ENCODE measurements at places on chromosomes 2 and 18.

DNA sequence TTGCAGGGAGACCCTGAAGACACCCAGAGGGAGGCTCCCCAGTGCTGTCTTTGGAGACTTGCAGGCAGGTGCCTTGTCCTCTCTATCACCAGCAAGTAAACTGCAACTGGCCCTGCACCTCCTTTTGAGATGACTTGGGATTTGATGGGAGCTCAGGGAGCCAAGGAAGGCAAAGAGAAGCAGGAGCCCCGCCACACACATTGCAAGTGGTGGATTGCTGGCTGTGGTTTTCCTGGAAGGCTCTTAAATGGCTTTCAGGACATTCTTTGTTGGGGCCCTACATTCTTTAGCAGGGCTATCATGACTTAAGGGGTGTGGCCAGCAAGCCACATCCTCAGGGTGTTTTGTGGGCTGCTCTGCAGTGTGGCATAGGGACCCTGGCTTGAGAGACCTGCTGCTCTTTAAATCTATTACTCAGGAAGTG is 39.9 kb upstream of the CDC42EP3 start:
- no peak for DNase-seq

- no peak for DNase-seq
Measured at GRCh38 chr2:102282678-102283091, 28.7 kb upstream of the IL1RL1 start.

- no peak for DNase-seq
Measured at GRCh38 chr18:59001721-59002120, 137.0 kb downstream of the ZNF532 start.

DNA sequence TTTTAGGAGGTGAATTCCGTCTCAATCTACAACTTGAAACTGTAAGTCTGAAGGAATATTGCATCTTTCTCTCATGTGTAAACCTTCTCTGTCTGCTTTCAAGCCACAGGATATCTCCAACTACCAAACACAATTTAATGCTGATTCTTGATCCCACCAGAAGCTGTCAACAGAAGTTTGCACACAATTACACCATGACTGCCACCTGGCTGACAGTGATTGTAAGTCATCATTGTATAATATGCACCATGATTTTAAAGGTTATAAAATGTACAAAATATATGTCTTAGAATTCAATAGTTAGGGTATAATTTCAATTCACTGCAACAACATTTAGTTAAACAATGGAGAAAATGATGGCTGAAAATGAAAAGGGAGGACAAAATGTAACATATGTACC is 18.4 kb downstream of the PREPL start:
- DNase-seq: no peak

DNA sequence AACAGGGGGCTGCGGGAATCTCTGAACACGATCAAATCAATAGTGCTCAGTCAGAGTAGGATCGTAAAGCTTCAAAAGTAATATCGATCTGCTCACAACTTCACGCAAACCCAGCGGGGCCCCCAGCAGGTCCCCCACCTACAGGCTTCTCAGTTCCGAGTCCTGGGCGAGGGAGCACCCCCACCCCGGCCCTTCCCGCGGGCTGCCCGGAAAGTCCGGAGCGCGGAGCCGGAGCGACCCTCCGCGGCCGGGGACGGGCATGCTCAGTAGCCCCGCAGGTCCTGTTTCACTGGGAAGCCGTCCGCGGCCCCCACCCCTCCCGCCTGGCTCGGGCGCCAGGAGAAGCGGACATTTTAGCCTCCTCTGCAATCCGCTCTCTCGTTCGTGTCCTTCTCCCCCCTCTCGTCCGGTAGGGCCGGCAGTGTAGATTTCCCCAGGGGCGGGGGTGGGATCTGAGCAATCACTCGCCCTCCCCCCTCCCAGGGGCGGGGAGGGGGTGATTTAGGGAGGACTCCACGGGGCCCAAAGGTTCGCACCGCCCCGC is 3.3 kb upstream of the SPRED2 start:
- peak; percentile 55 for DNase-seq

GRCh38 chr2:10059552-10060335 is 16.4 kb downstream of the KLF11 start:
- DNase-seq: no peak

- DNase-seq: peak; percentile 56
Measured at GRCh38 chr2:170812710-170813600, 3.7 kb upstream of the GAD1 start.

DNA sequence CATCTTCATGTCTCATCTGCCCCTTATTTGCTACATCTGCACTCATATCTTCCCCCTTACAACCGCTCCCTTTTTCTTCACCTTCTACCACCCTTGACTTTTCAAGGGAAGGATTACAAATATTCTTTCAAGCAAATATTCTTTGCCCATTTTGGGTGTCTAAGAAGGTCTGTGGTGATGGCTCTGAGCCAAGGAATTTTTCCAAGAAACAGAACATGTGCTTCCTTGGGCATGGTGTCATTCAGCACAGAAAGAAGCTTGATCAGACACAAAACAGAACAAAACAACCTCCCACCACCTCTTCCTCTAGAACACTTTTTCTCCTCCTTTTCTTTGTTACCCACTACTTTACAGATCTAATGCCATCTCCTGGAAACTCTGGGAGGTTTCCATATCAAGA is 313.7 kb downstream of the SATB2 start:
- DNase-seq: no peak

GRCh38 chr2:137154946-137155345 is 389.6 kb downstream of the THSD7B start:
- DNase-seq: no peak

- no peak for DNase-seq
Measured at GRCh38 chr2:239209783-239210182, 191.0 kb downstream of the HDAC4 start.

GRCh38 chr2:203889944-203890343 is 22.4 kb downstream of the CTLA4 start:
- DNase-seq: no peak

- no peak for DNase-seq
Measured at GRCh38 chr2:109325570-109325969, 196.6 kb downstream of the SH3RF3 start.

- no peak for DNase-seq
Measured at GRCh38 chr18:65415098-65415497, 335.7 kb upstream of the CDH7 start.

- DNase-seq: no peak
Measured at GRCh38 chr2:134131681-134132489, 122.0 kb upstream of the MGAT5 start.

GRCh38 chr2:144712550-144712940 is 192.6 kb upstream of the ZEB2 start:
- no peak for DNase-seq

- DNase-seq: no peak
Measured at GRCh38 chr2:197269815-197270214, 40.8 kb downstream of the ANKRD44 start.

DNA sequence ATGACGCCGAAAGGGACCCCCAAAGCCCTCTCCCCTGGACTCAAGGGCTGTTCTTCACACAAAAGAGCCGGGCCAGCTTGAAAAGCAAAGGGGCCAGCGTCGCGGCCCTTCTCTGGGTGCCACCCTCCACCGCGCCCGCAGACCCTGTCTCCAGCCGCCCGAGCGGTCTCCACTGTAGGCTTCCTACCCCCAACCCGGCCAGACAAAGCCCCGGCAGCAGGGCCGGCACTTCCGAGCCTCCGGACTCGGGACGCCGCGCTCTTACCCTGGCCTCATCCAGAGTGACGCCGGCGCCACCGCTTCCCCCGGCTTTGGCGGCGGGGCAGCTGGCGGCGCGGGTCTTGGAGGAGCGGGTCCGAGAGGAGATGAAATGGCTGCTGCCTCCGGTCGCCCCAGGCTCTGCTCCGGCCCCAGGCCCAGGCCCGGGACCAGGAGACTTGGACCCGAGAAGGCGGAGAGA is 603 bp downstream of the ATAD2B start:
- no peak for DNase-seq

DNA sequence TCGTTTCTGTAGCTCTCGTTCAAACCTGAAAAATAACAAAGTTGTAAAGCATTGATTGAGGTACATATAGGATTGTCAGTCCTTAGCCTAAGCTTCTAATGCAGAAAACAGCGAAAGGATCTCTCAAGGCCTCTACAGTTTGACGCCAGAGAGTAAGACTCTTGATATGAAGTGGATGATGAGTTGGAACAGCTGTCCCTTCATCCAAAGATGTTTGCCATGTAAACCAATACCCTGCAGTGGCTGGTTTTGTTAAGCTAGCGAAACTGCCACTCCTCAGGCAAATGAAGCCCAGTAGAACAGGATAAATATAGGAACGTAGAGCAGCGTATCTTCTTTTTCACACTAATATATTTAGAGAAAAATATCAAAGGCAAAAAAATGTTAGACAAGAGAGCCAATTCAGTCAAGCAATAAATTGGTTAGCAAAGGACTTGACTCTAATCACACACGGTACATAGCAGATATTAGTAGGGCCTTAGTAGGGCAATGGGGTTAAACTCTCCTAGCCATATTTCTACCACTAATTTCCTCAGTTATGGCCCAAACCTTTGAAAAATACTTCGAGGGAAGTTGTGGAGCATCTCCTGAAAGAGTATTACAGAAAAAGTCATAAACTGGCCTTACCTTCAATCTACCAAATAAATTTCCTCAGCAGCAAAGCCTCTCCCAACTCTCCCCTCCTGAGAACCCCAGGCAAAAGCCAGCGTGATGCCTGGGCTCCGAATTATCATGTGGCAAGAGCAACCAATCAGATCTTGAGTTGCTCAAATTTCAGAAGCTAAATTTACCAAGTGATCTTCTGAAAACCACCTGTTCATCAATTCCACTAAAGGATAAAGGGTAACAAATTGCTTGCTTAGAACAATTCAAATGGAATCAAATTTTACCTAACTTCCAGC is at the start of gene NEB:
TSS of gene NEB (minus strand) at position 706 of the 902 bp plus-strand sequence. CDS start 1,320 bp downstream, outside the sequence.
- DNase-seq: peak; percentile 87

DNA sequence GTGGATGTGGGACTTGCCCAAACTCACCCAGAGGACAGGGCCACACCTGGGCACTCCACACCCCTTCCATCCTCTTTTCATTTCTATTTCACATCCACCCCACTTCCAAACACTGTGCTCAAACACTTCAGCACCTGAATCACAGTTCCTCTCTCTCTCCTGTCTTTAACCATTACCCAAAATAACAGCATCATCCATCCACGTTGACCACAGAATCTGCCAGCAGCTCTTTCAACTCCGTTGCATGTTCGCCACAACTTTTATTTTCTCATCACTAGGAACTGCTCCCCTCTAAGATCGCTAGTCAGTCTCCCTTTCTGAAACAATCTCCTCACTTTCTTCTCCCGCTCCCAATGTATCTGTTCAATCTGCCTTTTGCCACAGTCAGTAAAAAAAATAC is 121.6 kb upstream of the HNRNPA3 start:
- DNase-seq: no peak

DNA sequence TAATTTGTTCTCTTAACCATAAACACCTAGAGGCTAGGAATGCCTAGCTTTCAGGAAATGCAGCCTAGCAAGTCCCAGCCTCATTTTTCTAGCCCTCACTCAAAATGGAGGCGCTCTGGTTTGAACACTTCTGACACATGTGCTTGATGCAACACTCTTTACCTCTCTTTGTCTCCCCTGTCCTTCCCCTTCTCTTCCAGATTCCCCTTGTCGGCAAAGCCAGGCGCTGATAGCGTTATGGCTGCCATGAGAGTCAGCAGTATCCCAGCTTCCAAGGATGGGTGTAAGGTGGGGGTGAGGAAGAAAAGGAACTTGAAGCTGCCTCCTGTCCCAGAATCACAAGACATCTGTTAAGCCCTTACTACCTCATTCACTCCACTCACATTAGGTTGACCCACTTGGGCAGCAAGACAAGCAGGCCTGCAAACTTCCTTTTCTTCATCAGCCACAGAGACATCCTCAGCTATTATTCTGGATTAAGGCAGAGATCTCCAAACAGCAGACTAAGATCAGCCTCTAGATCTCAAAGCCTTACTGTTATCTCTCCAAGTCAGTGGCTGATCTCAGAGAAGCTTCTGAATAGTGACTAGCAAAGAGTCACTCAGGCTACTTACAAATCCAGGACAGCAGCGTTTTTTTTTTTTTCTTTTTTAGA is 1.9 kb upstream of the ST3GAL5 start:
- no peak for DNase-seq

- no peak for DNase-seq
Measured at GRCh38 chr2:23574919-23575654, 190.1 kb downstream of the KLHL29 start.

- DNase-seq: no peak
Measured at GRCh38 chr2:239391286-239392071, 9.3 kb downstream of the HDAC4 start.

DNA sequence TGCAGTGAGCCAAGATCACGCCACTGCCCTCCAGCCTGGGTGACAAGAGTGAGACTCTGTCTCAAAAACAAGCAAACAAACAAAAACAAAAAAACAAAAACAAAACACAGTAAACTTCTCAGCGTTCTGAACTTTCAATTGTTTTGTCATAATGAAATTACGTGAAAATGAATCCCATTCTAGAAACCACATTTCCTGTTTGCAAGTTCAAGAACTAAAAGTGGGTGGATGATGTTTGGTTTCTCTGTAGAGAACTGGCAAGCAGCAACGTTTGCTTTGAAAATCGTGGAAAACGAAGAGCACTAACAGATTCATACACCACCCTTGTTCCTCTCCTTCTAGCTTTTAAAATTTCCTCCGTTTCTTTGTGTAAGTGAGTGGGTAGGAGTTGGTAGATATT is 226.1 kb upstream of the LYPD1 start:
- no peak for DNase-seq

- DNase-seq: no peak
Measured at GRCh38 chr2:12728221-12728777, 11.6 kb downstream of the TRIB2 start.

DNA sequence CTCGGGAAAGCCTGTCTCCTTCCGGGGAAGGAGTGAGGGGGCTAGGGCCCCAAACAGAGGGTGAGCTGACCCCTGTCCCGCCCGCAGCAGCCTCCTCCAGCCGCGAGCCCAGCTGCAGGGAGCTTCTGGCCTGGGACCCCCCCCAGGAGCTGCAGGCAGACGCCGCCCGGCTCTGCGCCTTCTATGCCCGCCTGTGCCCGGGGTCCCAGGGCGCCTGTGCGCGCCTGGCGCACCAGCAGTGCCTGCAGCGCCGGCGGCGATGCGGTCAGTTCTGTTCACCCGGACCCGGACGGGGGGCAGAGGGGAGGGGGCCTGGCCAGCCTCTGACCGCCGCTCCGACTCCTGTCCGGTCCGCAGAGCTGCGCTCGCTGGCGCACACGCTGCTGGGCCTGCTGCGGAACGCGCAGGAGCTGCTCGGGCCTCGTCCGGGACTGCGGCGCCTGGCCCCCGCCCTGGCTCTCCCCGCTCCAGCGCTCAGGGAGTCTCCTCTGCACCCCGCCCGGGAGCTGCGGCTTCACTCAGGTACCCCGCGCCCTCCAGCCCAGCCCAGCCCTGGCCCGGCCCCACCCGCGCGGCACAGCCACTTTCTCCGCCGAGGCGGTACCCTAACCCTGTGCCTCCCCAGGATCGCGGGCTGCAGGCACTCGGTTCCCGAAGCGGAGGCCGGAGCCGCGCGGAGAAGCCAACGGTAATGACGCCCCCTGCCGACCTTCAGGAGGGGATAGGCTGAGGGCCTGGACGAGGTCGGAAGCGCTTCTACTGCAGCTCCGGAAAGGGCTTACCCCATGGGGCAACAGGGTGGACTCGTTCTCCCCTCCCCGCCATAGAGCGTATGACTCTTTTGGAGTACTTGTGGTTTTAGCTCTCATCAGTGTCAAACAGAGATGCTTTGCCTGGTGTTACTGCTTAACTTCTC is 2.0 kb upstream of the CHRND start:
- DNase-seq: no peak

GRCh38 chr2:42810971-42811811 is 18.8 kb upstream of the HAAO start:
- peak; percentile 39 for DNase-seq

Data from NCI-H1092 (cell line).